ENCODE measurements at places on chromosomes 4 and X. TPM values are rescaled to one million over a fixed set of nuclear protein-coding genes. Genes with fewer than 3 reads are reported as not detected.

- no peak for DNase-seq
- no peak overlapping the region for H3K4me3 ChIP-seq
- no peaks in the 10 kb centered on the region for H3K4me1 ChIP-seq
Observed at GRCh38 chr4:164252286-164252685, 501.6 kb upstream of the SMIM31 start.

The KIF4A gene
- total RNA-seq: 40.5 TPM

- no peaks in the 10 kb centered on the region for H3K36me3 ChIP-seq
- peaks cover 1% of the 10 kb centered on the region for H3K27me3 ChIP-seq
- H3K4me1 ChIP-seq: peaks cover 12% of the 10 kb centered on the region
- H3K4me3 ChIP-seq: no peak overlapping the region
- no peak overlapping the region for H3K27ac ChIP-seq
- no peak for DNase-seq
Observed at GRCh38 chrX:2898846-2899512, 30.2 kb downstream of the ARSD start.

- no peak for DNase-seq
- peaks cover 1% of the 10 kb centered on the region for H3K36me3 ChIP-seq
- no peak overlapping the region for H3K27ac ChIP-seq
- H3K27me3 ChIP-seq: peaks cover 9% of the 10 kb centered on the region
- H3K4me3 ChIP-seq: no peak overlapping the region
Observed at GRCh38 chr4:17762726-17763125, 18.7 kb downstream of the FAM184B start.

- peak; percentile 70 for DNase-seq
- H3K36me3 ChIP-seq: no peaks in the 10 kb centered on the region
- peak overlapping the region; percentile 61 for H3K4me3 ChIP-seq
- H3K27me3 ChIP-seq: peaks cover 2% of the 10 kb centered on the region
- peak overlapping the region; percentile 85 for H3K27ac ChIP-seq
Observed at GRCh38 chr4:1579001-1579900, 104.9 kb downstream of the FAM53A start.

The RHOH gene
- 137 TPM for total RNA-seq

DNA sequence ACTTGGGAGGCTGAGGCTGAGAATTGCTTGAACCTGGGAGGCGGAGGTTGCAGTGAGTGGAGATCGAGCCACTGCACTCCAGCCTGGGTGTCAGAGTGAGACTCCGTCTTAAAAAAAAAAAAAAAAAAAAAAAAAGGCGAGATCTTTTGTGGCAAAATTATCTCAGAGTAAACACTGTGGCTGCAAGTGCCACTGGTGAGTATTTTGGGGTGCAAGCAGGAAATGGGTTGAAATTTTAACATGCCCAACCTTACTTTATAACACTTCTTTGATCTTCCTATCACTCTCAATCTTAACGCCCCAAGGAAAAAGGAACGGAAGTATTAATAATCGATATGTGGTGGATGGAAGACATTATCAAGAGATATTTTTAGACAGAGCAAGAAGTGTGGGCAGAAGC, 32.1 kb downstream of the SLC34A2 start:
- H3K27ac ChIP-seq: no peak overlapping the region
- no peaks in the 10 kb centered on the region for H3K4me1 ChIP-seq
- DNase-seq: no peak
- no peaks in the 10 kb centered on the region for H3K27me3 ChIP-seq

- no peaks in the 10 kb centered on the region for H3K4me1 ChIP-seq
- no peak overlapping the region for H3K4me3 ChIP-seq
- H3K36me3 ChIP-seq: no peaks in the 10 kb centered on the region
- DNase-seq: no peak
- no peak overlapping the region for H3K27ac ChIP-seq
Observed at GRCh38 chr4:94165256-94165655, 42.4 kb upstream of the SMARCAD1 start.

The AVPR2 gene
- not detected for total RNA-seq

GRCh38 chr4:1551211-1551610, 132.9 kb downstream of the FAM53A start:
- H3K4me3 ChIP-seq: no peak overlapping the region
- no peaks in the 10 kb centered on the region for H3K27me3 ChIP-seq
- no peak for DNase-seq
- no peak overlapping the region for H3K27ac ChIP-seq

DNA sequence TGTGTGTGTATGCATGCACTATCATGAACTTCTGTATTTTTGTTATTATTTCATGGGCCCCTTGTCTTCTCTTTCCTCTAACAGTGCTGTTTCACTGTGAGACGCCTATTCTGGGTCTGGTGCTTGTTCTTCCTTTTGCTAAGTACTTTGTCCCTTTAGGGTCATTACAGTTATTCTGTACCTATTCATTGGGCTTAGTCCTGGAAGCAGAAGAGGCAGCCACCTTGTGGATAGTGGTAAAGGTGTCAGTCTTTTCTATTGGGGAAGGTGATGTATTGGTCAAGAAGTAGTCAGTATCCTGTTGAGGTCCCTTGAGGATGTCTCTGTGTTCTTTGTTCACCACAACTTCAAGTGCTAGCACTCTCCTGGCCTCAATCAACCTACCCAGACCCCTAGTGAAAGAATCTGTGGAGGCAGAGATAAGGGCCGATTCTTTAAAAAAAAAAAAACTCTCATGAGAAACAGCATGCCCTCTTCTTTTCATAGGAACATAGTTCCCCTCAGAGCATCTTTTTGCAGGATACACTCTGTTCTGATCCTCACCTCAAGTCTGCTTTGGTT, 593.8 kb downstream of the SPRY1 start:
- peaks cover 2% of the 10 kb centered on the region for H3K27me3 ChIP-seq
- H3K27ac ChIP-seq: no peak overlapping the region
- DNase-seq: no peak
- H3K4me1 ChIP-seq: no peaks in the 10 kb centered on the region
- H3K4me3 ChIP-seq: no peak overlapping the region

DNA sequence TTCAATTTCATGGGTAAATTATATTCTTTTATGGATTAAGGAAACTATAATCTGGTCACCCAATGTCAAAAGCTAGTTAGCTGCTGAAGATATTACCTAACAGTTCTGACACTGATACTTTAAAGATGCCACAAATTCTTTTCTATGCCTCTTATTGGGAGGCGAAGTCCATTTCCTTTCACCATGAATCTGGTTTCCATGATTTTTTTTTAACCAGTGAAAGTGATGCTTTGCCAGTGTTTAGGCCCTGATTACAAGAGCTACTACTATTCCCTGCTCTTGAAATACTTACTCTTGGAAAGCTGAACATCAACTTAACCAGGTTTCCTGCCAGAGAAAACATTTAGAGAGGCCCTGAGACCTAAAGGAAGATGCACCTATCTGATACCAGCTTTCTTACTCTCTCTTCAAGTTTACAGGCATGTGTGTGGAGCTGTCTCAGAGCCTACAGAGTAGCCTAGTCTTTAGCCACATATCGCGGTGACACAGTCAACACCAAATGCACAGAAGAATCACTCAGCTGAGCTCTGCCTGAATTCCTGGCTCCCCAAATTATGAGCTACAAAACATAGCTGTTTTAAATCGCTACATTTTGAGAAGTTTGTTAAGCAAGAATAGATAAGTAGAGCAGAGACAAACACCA, 1280.8 kb downstream of the PCDH7 start:
- H3K36me3 ChIP-seq: no peaks in the 10 kb centered on the region
- no peak overlapping the region for H3K4me3 ChIP-seq
- no peaks in the 10 kb centered on the region for H3K4me1 ChIP-seq
- no peak for DNase-seq
- no peak overlapping the region for H3K27ac ChIP-seq

The MAD2L1 gene
- 60.5 TPM for total RNA-seq

The ADRA2C gene
- not detected for total RNA-seq

- H3K36me3 ChIP-seq: peaks cover 38% of the 10 kb centered on the region
- H3K4me1 ChIP-seq: peaks cover 26% of the 10 kb centered on the region
- no peaks in the 10 kb centered on the region for H3K27me3 ChIP-seq
- H3K4me3 ChIP-seq: no peak overlapping the region
- no peak for DNase-seq
Observed at GRCh38 chrX:129791336-129791735, 11.6 kb downstream of the SASH3 start.

DNA sequence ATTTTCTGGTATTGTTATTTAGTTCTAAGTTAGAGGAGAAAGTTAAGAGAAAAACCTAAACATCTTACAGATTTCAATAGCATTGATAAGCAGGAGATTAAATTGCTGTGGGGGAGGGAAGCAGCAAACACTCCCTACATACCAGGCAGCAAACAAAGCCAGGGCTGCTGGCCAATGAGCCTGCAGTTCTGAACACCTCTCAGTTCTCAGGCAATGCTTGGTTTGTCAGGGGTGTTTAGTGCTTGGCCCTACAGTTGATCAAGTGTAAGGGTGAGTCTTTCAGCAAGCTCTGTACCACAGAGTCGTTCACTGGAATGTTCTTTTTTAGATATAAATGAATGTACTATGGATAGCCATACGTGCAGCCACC, 38.6 kb downstream of the EGFL6 start:
- H3K4me1 ChIP-seq: no peaks in the 10 kb centered on the region
- no peaks in the 10 kb centered on the region for H3K36me3 ChIP-seq
- no peak for DNase-seq
- H3K27me3 ChIP-seq: no peaks in the 10 kb centered on the region
- no peak overlapping the region for H3K27ac ChIP-seq

DNA sequence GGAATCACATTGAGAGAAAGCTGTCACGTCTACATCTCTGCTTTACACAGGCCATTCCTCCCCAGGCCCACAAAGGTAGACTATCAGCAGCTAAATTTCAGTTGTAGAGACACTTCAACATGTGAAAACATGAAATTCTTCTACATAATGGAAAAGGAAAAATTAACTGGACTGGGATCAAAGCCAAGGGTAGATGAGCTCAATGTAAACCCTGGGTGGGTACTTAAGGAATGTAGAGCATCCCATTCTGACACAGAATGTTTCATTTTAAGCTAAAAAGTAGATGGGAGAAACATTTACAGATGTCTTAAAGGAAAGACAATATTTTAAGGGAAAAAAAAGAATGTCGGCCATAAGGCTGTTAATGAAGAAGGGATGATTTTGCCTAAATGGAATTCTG, 51.3 kb upstream of the NPNT start:
- H3K4me3 ChIP-seq: no peak overlapping the region
- no peaks in the 10 kb centered on the region for H3K27me3 ChIP-seq
- H3K27ac ChIP-seq: no peak overlapping the region

The SSX5 gene
- total RNA-seq: not detected

GRCh38 chrX:19496711-19497110, 18.6 kb downstream of the MAP3K15 start:
- no peaks in the 10 kb centered on the region for H3K36me3 ChIP-seq
- no peak for DNase-seq
- no peak overlapping the region for H3K27ac ChIP-seq
- H3K4me1 ChIP-seq: no peaks in the 10 kb centered on the region
- peaks cover 1% of the 10 kb centered on the region for H3K27me3 ChIP-seq
- no peak overlapping the region for H3K4me3 ChIP-seq

DNA sequence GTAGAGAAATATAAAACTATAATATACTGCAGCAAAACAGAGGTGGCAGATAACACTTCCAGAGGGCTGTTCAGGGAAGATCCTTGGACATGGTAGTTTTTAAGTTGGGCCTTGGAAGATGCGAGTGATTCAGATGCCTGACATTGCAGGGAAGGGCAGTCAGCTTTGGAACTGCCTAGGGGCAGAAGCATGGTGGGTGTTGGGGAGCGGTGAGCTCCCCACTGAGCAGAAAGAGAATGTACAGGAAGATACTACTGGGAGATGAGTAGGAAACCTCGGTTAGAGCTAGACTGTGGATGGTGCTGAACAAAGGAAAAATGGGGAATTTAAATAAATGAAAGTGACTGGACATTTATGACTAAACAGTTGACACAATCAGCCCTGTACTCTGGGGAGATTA, 24.9 kb upstream of the SEC24B start:
- no peaks in the 10 kb centered on the region for H3K4me1 ChIP-seq
- H3K36me3 ChIP-seq: no peaks in the 10 kb centered on the region
- DNase-seq: no peak
- H3K27me3 ChIP-seq: peaks cover 5% of the 10 kb centered on the region
- H3K27ac ChIP-seq: no peak overlapping the region
- H3K4me3 ChIP-seq: no peak overlapping the region

DNA sequence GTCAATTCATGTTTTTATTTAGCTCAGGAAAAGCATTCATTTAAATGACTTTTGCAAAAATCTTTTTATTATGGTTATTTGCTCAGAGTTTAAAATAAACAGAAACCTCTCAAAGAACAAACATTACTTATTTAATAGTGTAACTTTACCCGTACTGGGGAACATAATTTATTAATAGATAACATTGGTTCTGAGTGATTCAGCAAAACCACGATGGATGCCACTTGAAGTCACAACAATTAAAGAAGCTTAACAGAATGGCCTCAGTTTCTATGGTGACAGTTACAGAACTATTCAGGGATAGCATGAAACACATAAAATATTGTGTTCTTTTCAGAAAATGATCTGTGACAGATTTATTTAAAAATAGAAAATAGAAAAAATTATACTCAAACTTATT, 368.7 kb downstream of the CCSER1 start:
- H3K36me3 ChIP-seq: no peaks in the 10 kb centered on the region
- H3K27ac ChIP-seq: no peak overlapping the region
- DNase-seq: no peak
- H3K4me1 ChIP-seq: no peaks in the 10 kb centered on the region
- H3K27me3 ChIP-seq: no peaks in the 10 kb centered on the region

DNA sequence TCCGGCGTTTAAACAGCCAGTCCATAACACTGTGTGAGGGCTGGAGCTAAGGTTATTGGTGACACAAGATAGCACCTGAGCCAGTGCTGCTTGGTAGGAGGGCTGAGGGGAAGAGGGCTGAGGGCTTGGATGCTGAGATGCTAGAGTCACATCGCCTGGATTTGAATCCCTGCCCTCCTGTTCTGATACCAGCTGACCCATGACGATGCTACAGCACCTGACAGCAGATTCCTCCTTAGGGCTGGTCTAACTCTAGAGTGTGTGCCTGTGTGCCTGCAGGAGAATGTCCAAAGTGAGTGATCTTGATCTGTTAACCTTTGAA, 102.5 kb downstream of the PTTG2 start:
- peaks cover 16% of the 10 kb centered on the region for H3K4me1 ChIP-seq
- H3K36me3 ChIP-seq: peaks cover 36% of the 10 kb centered on the region
- DNase-seq: no peak
- no peak overlapping the region for H3K27ac ChIP-seq
- H3K27me3 ChIP-seq: no peaks in the 10 kb centered on the region
- H3K4me3 ChIP-seq: peak overlapping the region; percentile 12

The MEPE gene
- not detected for total RNA-seq

GRCh38 chr4:145503486-145504072, 21.9 kb downstream of the SMAD1 start:
- H3K4me3 ChIP-seq: no peak overlapping the region
- H3K36me3 ChIP-seq: no peaks in the 10 kb centered on the region
- no peaks in the 10 kb centered on the region for H3K27me3 ChIP-seq
- no peak overlapping the region for H3K27ac ChIP-seq

The RHOXF2B gene
- not detected for total RNA-seq

- peaks cover 2% of the 10 kb centered on the region for H3K27me3 ChIP-seq
- H3K36me3 ChIP-seq: peaks cover 2% of the 10 kb centered on the region
- no peak for DNase-seq
- no peak overlapping the region for H3K4me3 ChIP-seq
- peaks cover 32% of the 10 kb centered on the region for H3K4me1 ChIP-seq
Observed at GRCh38 chr4:165201806-165202205, 5.6 kb upstream of the KLHL2 start.
